ENCODE measurements at places on chromosomes 11 and 22.

DNA sequence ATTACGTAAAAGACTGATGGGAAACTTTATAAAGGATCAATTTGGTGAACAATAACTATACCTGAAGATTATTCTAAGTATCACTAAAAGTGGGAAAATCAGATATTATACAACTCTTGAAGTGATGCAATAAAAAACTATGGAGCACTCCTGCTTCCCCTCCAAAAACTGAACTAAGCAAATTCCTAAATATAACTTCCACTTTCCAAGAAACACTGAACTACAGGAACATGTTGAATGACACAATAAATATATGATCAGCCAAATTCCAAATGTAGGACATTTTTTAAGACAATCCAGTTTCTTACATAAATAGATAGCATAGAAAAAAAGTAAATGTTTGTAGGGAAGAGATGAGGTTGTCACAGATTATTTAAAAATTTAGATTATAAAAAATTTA, 102.1 kb upstream of the APOA1 start:
- no peak for DNase-seq

DNA sequence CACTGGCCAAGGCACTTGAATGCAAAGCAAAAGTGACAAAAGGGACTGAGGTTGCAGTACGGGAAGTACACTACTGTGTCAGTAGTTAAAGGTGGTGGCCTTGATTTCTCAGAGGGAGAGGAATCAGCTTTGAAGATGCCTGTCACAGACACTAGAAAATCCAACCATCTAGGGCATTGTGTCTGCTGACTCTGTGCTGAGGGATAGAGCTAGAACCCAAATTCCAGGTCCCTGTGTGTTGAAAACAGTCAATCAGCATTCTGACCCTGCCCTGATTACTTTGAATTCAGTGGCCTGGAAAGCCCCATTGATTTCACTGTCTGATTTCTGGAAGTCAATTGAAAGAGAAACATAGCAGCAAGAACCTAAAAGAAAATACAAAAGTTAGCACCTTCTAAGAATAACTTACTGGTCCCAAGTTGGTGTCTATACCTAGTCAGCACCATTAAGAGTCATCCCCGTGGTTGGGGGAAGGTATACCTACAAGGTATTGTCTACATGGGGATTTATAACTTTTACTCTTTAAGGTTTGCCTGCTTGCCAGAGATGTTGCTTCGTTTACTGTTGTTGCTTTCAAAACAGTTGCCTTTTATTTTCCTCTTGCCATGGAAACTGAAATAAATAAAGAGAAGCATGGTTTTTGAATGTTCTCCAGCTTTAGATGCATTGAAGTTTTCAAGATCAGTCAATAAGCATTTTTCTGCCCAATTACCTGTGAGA, 97.3 kb downstream of the PDHX start:
- peak; percentile 25 for DNase-seq

GRCh38 chr11:46498179-46498578, 95.6 kb downstream of the AMBRA1 start:
- DNase-seq: no peak

- DNase-seq: no peak
Measured at GRCh38 chr22:20554824-20555223, 47.4 kb downstream of the MED15 start.

GRCh38 chr11:72781313-72782080, 12.3 kb downstream of the STARD10 start:
- DNase-seq: peak; percentile 60

GRCh38 chr11:64245797-64246620, 734 bp downstream of the PPP1R14B start:
- DNase-seq: no peak

DNA sequence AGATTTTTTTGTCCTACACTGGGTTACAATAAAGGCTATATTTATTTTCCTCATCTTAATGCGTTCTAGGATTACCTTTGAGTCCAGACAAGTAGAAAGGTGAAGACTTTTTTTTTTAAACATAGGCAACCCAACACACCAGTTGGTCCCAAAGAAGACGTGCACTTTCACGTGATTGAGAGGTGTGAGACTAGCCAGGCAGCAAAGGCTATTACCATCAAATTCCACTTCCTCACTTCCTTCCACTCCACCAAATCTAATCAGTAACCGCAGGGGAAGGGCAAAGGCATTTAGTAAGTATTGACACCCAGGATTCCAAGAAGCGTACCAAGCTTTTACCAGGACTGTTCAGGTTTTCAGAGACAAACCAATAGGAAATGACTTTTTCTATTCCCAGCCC, 109.3 kb downstream of the APIP start:
- no peak for DNase-seq

- no peak for DNase-seq
Measured at GRCh38 chr11:106466521-106467080, 389.1 kb downstream of the AASDHPPT start.

DNA sequence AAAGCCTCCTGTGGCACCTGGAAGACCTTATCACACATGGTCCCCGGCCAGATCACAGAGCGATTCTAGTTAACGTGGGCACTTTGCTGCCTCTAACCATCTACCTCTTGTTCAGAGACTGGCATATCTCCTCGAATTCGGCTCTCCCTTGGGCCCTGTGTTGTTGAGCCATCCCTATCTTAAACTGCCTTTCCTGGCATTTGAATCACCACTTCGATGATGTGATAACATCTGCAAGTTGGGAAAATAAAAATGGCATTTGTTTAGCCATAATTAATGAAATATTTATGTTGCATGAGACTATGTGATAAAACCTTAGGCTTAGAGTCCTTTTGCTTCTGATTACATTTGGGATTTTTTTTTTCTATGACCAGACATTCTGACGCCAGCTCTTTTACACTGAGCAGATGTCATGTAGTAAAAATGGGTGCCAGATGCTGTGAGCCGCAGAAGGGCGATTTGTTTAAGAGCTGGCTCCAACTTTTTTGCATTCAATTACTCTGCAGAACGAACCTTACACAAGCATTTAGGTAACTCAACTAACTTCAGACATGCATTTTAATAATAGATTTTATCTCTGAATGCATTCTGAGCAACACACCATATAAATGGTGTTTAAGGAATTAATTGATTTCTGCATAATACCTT, 58.5 kb upstream of the PARVA start:
- no peak for DNase-seq

- no peak for DNase-seq
Measured at GRCh38 chr11:117384045-117384444, 56.4 kb downstream of the CEP164 start.

DNA sequence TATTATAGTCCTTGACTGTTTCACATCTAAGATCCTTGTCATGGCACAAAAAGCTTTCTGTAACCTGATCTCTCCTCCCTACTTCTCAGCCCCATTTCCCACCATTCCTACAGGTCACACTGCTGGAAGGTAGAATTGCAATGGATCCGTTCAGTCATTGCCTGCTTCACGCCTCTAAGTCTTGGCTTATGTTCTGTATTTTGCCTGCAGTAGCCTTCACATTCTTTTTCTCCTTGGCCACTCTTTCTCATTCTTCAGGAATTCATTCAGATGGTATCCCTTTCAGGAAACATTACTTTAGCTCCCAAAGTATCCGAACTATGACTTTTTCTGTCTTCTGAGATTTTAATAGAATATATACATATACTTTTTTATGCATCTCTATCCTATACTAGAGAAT, 731.5 kb downstream of the NTM start:
- DNase-seq: no peak

DNA sequence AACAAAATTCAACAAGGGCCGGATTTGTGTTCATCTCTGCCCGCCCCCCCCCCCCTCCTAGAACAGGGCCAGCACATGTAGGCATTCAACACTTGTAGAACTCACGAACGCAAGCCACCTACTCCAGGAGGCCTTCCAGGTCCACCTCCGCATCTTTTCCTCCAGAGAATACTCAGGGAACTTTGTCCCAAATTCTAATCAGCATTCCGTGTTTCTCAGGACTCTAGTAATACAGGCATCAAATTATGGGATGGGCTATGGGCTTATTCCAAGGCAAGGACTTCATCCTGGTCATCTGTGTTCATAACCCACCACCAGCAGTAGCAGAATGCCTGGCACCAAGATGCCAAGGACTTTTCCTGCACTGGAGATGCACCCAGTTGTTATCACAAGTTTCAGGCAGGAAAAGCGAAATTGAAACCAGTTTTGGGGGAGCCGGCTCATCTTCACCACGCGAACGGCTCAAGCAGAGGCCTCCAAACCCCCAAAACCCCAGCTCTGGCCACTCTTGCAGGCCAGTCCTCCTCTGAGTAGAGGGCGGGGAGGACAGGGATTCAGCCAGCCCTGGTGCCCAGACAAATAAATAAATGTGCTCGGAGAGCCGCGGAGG, 462 bp downstream of the UBE2L6 start:
- peak; percentile 19 for DNase-seq

DNA sequence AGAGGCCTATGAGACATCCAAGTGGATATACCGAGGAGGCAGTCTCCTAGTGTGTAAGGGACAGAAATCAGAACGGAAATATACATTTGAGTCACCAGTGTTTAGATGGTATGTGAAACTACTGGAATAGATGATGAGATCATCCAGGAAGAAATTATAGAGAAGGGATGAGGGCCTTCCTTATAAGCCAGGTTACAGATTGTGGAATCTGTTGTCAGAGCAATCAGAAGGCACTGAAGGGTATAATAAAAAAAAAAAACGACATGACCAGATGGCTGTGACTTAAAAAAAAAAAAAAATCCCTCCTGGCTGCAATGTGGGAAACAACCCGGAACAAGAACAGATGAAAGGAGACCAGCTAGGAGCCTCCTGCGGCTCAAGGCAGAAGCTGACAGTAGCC, 2.7 kb downstream of the MAJIN start:
- no peak for DNase-seq

DNA sequence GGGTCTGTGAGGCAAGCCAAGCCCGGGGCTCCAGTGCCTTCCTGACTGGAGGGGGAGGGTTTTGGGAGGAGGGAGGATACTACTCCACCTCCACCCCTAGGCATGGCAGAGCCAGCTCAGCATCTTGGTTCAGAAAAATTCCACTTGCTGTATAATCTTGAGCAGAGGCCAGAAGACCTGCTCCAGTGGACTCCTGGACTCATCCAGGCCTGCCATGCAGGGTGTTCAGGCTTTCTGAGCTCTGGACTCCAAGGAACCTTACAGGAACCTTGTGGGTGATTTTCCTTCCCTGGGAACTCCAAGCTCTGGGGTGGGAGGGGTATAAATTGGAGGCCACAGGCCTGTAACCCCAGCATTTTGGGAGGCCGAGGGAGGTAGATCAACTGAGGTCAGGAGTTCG, 9.4 kb downstream of the CSDC2 start:
- DNase-seq: no peak

DNA sequence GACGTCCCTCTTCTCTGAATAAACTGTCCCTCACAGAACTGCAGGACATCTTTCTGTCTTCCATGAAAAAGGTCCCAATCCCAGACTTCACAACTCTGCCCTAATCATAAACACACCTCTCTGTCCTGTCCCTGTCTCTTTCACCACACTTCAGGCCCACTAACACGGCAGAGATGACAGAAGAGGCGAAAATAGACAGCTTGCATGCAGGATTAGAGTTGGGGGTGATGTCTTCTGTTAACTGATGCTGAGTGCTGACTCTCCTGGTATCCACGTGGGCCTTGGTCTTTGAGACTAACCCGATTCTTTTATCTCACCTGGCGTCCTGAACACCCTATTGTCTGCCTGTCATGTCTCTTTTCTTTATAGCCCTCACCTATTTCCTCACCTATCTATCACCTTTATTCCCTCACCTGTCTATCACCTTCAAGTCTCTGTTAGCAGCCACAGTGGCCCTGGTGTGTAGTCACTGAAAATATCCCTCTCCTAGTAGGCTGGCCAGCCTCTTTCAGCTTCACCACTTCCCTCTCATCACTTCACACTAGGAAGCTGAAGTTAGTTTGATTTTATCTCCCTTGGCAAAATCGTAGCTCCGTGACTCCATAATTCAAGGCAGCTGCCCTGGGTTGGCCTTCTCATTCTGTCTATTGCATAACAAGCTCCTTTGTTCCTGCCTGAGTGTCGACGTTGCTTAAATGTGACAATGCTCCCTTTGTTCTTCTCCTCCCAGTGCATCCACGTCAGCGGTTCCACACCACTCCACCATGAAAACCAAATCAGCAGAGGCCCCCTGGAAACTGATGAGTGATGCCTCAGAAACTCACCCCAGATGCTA, 30.6 kb upstream of the DRD2 start:
- no peak for DNase-seq

DNA sequence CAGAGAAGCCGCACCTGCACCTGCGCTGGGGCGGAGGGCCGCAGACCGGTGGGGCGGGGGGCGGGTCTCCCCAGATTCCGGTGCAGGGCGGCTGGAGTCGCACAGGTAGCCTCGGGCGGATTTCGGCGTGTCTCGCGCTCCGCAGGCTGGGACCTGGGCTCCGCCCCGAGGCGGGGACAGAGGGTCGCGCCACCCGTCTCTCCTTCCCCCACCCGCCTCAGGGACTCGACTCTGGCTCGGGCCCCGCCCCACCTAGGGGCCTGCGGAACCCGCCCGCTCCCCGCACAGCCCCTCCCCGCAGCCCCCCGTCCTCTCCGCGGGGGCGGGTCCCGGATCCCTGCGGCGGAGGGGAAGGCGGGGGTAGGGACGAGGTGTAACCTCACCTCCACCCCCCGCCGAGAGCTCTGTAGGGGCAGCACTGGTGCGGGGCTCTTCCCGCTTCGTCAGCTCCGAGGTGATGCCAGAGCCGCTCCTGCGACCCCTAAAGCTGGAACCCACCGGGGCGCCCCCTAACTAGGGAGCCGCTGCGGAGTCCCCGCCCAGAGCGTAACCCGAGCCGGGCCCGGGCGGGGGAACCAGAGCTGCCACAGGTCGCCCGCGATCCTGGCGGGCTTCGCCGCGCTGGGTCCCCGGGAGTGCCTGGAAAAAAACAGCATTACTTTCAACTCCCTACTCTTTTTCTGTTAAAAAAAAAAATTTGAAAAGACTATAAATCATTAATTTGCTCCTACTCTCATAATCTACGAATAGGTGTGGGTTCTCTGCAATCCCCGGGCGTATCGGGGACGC, at the start of gene SLC29A2:
TSS of gene SLC29A2 (minus strand) at position 134 of the 789 bp plus-strand sequence. CDS start 169 bp downstream, outside the sequence.
- DNase-seq: peak; percentile 61

- no peak for DNase-seq
Measured at GRCh38 chr11:10476927-10477689, 22.0 kb downstream of the AMPD3 start.

GRCh38 chr11:18295316-18295715, 26.6 kb downstream of the HPS5 start:
- DNase-seq: no peak

GRCh38 chr11:31986201-31986889, 104.5 kb upstream of the RCN1 start:
- DNase-seq: no peak

- no peak for DNase-seq
Measured at GRCh38 chr11:45658292-45658991, 7.0 kb downstream of the CHST1 start.

DNA sequence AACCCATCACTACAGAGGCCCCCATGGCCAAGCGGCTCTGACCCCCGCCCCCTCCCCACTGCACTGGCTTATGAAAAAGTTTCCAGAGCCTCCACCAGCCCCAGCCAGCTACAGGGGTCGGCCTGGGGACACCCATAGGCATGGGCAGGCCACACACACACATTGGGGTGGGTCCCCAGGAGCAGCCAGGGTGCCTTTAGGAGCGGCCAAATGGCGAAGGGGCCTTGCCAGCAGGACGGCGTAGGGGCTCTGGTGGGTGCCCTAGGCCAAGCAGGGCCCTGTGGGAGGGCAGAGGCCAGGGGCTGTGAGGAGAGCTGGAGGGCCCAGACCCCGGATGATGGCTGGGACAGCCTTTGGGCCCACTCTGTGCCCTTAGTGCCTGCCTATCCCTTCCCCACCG, 10.1 kb downstream of the TSSC4 start:
- DNase-seq: no peak
